Ammon's horn (tissue), 1 donor: ENCODE measurements at places on chromosomes 1 and 21.

DNA sequence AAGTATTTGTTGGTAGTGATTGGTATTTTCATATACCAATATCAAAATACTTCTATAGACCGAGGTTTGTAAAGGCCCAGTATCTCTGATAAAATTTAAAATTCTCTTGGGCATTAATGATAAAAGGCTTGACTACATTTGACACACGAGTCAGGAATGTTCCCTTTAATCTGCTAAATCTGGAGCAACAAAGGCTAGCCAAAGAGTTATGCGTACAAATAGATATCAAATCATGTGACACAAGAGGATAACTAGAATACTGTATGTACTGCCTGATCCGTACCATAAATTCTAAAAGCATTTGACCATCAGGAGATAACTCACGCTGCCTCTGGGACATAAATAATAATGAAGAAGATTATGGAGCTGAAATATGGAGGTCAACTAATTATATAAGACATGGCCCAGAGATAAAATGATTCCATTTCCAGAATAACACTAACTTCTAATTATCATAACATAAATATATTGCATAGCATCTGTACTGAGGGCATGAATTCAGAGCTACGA is 64.2 kb upstream of the SH3GLB1 start:
- DNase-seq: no peak

GRCh38 chr21:28325618-28326017 is 667.1 kb downstream of the LTN1 start:
- no peak for DNase-seq

GRCh38 chr1:202143768-202144401 is 652 bp downstream of the ARL8A start:
- no peak for DNase-seq

- no peak for DNase-seq
These were observed 359.0 kb downstream of the RGS7 start for GRCh38 chr1:240998024-240998423.

GRCh38 chr1:168945870-168946269 is 160.6 kb upstream of the ATP1B1 start:
- peak; percentile 48 for DNase-seq

- no peak for DNase-seq
These were observed 16.3 kb upstream of the IL10 start for GRCh38 chr1:206788487-206789050.

DNA sequence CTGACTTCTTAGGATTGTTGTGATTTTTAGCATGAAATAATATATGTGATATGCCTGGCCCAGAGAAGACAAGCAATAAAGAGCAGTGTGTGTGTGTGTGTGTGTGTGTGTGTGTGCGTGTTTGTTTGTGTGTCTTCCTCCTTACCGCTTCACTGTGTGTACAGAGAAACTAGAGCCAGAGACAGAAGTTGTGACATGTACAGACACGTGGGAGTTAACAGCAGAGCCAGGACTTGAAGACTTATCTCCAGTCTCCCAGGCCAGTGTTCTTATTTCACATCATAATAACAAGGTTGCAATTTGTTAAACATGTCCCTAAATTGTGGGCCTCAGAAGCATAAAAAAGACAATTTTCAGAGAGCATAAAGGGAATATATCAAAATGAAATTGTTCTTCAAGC is 192.0 kb upstream of the JUN start:
- DNase-seq: no peak

- DNase-seq: no peak
These were observed 31.2 kb downstream of the SLAMF1 start for GRCh38 chr1:160615660-160616059.

- DNase-seq: no peak
These were observed 42.2 kb upstream of the C1orf105 start for GRCh38 chr1:172378109-172378760.

DNA sequence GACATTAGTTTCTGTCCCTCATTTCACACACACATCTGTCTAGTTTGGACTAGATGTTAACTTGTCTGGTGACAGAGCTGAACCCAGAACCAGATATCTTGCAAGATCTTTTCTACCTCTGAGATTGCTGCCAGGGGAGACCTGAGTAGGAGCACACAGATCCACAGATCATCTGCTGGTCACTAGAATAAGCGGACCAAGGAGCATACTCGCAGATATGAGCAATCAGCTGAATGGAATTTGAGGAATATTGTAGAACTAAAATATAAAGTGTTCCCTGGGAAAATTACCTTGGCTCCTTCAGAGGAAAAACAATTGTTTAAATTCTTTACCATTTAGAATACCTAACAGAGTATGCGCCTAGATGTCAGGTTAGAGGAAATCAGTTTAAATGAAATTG is 90.7 kb downstream of the TNFSF18 start:
- DNase-seq: no peak

DNA sequence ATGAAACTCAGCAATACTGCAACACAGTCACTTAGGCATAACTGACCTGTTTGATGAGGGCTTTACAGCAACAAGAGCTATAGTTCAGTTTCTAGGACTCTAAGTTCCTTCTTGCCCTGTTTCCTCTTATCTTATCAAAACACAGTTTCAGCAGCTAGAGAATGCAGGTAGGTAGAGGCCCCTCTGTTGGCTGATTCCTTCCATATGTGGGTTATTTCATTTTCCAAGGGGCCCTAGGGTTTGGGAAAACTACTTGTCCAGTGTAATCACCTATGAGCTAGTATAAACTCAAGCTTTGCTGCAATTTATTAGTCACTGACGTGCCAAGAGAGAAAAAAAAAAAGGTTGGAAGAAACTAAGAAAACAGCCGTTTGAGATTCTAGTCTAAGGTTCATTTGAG is 607.7 kb upstream of the USP24 start:
- DNase-seq: no peak

GRCh38 chr1:158055854-158056253 is 62.4 kb downstream of the KIRREL1 start:
- DNase-seq: no peak

- no peak for DNase-seq
These were observed 244.4 kb downstream of the CHRM3 start for GRCh38 chr1:239630767-239631166.

- no peak for DNase-seq
These were observed 87.9 kb downstream of the VAV3 start for GRCh38 chr1:107877092-107877491.

DNA sequence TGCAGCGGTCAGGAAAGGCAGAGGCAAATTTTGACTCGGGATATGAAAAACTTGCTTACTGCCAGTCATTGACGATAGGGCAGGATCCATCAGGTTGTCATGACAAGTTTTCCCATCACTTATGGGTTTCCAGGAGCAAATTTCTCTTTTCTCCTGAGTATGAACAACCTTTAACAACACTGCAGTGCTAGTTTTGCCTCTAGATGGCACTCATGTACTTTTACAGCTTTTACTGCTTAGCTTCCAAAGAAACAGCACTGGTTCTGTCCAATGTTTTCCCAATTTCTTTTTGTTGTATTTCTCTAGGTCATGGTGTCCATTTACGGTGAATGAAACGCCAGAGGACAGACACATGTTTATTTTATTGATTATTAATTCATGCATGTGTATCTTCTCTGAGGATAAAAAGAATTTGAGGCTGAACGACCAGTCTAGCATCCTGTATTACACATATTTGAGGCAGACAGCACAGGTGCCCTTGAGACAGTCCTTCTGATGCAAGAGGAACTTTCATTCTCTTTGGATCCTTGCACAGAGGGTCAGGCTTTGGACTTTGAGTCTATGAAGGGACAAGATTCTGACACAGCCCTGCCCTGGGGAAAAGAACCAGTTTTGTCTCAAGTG is 112.3 kb upstream of the TRABD2B start:
- DNase-seq: peak; percentile 80

DNA sequence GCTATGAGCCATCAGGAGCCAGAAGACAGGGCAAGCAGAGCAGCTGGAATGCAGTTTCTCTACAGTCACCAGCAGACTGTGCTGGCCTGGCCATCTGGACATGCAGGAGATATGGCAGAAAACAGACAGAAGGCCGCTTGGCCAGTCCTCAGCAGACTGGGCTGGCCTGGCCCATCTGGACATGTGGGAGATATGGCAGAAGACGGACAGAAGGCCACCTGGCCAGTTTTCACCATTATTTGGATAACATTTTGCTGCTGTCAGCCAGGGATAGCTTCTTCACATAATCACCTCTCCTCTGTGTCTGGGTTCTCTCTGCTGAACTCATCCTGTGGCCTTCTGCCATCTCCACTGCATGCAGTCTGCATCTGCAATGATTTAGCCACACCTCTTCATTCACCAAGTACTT is 25.0 kb upstream of the CACYBP start:
- DNase-seq: no peak

- DNase-seq: no peak
These were observed 49.1 kb upstream of the ZNF648 start for GRCh38 chr1:182110635-182111034.

DNA sequence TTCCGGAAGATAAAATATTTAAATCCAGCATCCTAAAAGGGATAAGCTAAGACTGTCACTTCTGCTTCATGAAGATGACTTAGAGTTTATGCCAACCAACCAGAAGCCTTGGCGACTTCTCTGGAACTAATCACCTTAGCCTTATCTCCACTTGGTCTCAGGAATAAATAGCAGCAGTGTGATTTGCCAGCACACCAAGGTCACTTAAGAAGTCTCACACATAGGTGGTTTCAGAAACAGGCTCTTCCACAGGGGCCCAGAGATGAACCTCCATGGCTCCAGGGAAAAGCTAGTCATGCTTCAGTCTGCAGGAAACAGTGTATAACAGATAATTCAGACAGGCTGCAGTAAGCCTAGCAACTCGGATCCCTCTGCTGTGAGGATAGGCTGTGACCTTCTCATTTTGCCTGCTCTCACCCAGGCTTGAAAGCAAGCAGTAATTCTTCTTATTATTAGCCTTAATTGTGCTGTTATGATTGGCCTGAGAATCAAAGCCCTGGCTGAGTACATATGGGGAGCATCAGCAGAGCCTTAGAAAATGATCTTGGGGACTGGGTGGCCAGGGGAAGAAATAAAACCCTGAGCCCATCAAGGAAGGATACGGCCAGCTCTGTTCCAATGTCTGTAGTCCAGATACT is 84.7 kb downstream of the WLS start:
- DNase-seq: no peak

GRCh38 chr1:23727362-23727811 is 15.9 kb upstream of the ELOA start:
- DNase-seq: peak; percentile 72

DNA sequence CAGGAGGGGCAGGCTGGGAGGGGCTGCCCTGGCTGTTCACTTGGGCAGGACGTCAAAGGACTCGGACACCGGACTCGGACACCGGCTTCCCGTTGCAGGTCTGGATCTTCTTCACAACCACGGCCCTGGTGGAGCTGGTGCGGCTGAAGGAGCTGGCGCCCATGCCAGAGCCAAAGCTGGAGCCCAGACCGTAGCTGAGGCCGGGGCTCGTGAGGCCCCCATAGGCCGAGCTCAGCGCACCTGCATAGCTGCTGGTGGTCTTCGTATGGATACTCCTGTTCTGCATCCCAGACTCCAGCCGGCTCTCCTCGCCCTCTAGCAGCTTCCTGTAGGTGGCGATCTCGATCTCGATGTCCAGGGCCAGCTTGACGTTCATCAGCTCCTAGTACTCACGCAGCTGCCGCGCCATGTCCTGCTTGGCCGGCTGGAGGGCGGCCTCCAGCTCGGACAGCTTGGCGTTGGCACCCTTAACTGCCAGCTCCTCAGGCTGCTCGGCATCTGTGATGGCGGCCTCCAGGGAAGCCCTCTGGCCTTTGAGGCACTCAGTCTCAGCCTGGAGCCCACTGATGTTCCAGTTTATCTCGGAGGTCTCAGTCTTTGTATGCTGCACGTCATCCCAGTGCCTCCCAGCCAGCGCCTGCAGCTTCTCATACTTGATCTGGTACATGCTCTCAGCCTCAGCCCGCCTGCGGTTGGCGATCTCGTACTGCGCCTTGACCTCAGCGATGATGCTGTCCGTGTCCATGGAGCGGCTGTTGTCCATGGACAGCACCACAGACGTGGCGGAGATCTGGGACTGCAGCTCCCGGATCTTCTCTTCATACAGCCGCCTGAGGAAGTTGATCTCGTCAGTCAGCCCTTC is 15.1 kb upstream of the KLF17 start:
- no peak for DNase-seq

- DNase-seq: no peak
These were observed 21.2 kb downstream of the OVGP1 start for GRCh38 chr1:111406321-111406768.

DNA sequence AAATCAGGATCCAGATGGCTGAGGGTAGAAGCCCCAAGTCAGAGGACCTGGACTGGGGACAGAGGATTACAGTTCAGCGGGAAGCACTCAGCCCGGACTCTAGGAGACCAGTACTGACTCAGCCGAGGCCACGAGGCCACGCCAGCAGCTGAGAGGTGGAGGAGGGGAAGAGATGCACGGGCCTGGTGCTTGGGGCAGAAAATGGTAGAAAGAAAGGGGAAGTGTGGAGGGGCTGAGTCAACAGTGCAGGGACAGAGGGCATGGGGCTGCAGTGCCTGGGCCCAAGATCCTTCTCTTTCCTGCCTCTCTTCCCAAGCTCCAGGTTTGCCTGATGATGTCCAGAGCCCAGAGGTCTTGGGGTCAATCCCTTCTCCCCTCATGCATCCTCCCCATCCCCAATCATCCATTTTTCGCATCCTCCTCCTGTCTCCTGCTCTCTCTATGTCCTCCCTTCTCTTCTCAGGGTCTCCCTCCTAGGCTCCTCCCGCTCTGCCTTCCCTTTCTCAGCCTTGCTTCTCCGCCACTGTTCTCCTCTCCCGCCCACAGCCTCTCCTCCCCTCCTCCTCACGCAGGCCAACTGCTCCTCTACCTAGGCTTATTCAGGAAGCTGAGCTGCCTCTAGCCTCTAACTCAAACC is 7.7 kb downstream of the ARHGEF2 start:
- peak; percentile 89 for DNase-seq

- DNase-seq: peak; percentile 59
These were observed 88.4 kb downstream of the SDCCAG8 start for GRCh38 chr1:243343970-243344937.

- peak; percentile 67 for DNase-seq
These were observed 827 bp downstream of the FMN2 start for GRCh38 chr1:240092301-240093119.

DNA sequence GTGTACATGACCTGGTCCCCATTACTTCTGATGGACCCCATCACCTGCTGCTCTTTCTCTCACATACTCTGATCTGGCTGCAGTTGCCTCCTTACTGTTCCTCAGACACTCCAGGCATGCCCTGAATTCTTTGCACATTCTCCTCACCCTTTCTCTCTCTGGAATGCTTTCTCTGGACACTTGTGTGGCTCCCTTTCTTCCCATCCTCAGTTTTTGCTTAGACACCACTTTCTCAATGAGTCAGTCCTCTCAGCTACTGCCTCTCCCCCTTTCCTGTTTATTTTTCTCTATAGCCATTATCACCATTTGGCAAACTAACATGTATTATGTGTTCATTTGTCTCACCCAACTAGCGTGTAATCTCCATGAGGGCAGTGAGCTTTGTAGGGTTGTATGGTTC is 28.1 kb downstream of the PLXNA2 start:
- no peak for DNase-seq
